ENCODE measurements at places on chromosomes 6 and 20.

DNA sequence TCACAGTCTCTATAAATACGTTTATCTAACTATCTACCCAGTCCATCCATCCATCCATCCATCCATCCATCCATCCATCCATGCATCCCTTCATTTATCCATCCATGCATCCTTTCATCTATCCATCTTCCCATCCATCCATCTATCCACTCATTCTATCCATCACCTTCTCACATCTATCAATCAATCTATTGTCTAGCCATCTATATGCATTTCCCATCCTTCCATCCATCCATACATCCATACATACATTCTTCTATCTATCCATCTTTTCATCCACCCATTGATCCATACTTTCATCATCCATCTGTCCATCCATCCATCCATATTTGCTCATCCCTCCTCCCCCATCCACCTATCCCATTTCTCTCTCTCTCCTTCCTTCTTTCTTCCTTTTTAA, 51.6 kb upstream of the CTNNBL1 start:
- DNase-seq: no peak

DNA sequence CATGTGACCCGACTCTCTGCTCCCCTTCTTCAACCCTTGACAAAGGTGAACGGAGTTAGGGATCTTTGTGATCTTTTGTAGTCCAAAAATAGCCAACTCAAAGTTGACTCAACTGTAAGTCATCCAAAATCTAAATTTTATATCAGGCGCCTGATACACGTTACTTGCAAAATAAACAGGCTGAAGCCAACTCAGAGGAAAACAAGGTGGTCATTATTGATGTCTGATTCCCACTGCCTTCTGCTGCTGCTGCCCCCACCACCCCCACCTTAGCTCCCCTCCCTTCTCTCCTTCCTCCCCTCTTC, 13.2 kb upstream of the RNF8 start:
- DNase-seq: no peak

DNA sequence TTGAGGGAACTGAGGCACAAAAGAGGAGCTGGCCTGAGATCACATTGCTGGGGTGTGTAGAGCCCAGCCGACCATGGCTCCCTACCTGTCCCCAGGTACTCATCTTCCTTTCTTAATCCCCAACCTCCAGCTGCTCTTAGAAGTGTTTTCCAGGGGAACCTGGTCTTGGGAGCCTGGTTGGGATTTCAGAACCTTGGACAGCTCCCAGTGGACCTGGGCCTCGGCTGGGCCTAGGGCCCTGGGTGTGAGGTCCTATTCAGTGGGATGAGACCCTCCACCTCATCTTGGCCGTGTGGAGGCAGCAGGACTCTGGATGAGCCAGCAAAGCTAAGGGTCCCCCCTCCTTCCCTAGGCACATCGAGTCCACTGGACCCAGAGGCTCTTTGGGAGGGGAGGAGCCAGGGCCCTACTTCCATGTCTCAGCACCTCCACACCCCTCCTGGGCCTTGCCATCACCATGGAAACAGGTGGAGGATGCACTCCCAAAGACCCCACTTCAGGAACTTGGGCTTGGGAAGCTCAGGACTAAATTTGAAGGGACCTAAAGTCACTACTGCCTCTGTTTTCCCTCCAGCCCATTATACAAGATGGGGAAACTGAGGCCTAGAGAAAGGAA, 38.5 kb downstream of the DLGAP4 start:
- DNase-seq: peak; percentile 49

DNA sequence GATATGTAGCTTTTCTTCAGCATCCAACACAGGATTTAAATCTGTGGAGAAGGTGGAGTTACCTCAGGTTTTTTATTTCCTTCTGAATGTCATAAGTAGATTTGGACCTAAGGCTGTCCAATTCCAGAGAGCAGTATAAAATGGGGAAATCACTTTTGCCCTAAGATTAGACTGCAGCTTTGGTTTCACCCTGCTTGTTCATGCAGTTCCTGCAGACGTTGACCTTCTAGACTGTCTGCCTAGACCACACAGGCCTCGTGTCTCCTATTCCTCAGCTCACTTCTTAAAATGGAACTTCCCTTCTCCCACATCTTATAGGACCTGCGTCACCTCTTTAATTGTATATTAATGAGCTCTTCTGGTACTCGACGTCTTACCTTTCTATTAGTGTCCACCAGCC, 26.0 kb upstream of the C6orf62 start:
- no peak for DNase-seq

GRCh38 chr6:163415620-163416556, 1.4 kb downstream of the QKI start:
- DNase-seq: peak; percentile 48

DNA sequence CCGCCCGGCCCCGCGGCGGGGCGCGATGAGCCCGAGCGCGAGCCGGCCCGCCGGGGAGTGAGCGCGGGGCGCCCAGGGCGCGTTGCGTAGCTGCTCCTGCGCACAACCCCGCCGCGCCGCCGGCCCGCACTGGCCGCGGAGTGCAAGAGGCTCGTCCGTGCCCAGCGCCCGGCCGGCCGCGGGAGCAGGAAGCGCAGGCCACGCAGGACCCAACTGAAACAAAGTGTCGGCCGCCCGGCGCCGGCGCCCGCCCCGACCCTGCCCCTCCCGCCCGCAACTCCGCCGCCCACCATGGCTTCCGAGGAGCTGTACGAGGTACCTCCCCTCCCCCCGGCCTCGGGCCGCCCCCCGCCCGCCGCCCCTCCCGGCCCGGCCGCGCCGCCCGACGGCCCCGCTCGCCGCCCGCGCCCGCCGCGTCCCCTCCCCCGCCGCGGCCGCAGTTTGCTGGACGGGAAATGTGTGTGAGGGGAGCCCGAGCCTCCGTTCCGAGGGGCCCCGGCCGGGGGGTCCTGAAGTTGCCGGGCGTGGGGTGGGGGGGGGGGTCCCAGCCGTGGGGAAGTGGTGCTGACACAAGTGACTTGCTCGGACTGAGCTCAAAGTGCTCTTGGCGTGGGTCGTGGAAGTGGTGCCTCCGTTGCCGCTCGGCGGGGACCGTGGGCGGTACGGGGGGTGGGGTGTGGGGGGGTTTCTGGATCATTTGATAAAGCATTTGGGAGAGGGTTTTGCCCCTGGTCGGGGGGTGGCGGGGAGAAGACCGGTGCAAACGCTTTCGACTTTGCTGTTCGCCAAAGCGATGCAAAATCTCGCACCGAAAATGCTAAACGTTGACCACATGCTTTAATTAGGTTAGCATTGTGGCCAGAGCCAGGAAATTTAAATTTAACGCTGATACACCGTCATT, 539 bp downstream of the CDYL start:
- DNase-seq: peak; percentile 43

- peak; percentile 40 for DNase-seq
These were observed 572 bp downstream of the SLC2A4RG start for GRCh38 chr20:63740070-63740626.

DNA sequence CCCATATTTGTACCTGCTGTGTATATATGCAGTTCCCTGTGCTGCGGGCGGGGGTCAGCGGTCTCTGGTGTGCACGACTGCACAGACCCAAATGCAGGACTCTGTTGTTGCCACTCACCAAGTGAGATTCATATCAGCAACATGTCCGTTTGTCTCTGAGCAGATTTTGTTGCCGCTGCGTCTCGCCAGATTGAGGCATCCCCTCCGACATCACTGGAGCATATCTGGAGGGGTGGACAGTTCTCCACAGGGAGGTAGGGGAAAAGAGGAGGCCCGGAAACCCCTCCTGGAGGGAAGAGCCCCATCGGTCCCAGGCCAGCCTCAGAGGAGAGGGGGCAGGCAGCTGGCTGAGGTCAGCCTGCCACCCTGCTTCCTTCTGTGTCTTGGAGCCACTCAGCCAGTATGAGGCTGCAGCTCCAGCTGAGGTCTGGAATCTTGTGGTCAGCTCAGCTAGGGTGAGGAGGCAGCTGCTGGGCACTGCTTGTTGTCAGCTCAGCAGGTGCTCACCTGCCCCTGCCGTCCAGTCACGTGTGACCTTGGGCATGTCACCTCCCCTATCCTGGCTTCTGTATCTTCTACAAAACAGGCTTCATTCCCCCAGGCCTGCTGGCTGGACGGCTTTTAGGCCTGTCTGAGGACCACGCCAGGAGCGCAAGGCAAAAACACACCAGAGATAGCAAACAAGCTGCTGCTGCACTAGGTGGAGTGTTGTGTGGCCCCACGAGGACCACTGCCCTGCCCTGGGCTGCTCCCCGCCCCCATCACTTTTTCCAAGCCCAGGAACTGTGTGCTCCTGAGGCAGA, 47.1 kb downstream of the HNF4A start:
- no peak for DNase-seq

DNA sequence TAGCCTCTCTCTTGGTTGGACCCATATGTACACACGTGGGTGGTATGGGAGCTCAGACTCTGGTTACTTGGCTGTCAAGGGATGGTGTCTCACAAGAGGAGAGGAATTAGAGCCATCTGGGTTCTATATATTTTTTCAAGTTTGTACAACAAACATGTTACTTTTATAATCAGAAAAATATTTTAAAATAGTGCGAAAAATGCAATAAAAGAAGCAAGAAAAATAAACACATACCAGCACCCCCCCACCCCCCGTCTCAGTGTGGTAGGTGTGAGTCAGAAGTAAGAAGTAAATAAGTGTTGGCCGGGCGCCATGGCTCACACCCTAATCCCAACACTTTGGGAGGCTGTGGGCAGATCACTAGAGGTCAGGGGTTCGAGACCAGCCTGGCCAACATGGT, 2.1 kb upstream of the TIAM2 start:
- DNase-seq: no peak

DNA sequence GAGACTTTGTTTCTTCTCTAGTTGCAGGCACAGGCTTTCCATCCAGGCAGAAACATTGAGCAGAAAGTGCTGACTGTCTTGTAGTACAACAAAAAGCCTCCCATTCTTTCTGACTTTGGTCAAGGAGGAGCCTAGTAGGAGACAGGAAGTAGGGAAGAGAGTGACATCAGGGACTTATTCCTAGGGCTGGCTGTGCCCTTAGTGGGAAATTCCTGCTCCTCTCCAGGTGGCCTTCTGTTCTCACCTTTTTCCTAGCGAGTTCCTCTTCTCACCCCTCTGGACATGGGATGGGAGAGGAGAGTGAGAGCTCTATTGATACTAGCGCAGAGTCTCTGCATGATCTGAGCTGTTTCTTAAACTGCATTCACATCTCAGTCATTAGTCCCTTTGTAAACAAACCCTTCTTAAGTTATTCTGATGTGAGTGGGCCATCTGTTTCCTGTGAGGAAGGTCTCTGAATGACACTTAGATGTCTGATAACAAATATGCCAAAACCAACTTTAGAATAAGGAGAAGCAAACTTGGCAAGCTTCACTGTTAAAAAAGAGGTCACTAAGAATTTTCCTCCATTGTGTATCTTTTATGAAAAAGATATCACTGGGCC, 455.0 kb downstream of the GJA1 start:
- DNase-seq: no peak

- DNase-seq: no peak
These were observed 113.3 kb upstream of the ASF1A start for GRCh38 chr6:118780668-118781067.

DNA sequence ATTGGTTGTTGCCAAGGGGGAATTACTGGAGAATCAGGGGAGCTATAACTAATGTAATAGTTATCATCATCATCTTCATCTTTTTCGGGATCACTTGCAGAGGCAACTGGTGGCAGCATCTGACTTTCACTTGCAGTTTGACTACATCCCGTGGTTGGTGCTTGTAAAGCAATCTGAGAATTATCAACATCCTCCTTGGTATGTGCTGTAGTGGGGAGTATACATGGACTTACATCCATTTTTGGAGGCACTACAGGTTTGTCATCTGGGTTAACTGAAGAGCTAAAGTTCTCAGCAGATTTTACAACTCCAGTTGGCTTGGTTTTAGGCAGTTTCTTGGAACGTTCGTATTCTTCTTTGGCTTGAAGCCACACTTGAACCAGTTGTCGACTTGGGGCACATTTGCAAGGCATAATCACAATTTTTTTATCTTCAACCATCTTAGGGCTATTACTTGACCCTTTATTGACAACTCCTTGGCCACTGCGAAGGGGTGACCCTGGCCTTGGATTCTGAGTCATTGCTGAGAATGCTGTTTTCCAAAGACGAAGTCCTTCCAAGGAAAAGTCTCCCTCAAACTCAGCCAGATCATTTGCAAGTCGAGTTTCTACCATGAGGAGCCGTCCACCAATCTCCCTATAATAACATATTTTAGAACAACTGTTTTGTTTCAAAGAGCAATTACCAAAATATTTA, 115.5 kb downstream of the REV3L start:
- DNase-seq: peak; percentile 32

GRCh38 chr20:16411361-16411760, 161.9 kb downstream of the KIF16B start:
- DNase-seq: no peak

GRCh38 chr6:36700071-36700812, 2.6 kb downstream of the RAB44 start:
- no peak for DNase-seq

DNA sequence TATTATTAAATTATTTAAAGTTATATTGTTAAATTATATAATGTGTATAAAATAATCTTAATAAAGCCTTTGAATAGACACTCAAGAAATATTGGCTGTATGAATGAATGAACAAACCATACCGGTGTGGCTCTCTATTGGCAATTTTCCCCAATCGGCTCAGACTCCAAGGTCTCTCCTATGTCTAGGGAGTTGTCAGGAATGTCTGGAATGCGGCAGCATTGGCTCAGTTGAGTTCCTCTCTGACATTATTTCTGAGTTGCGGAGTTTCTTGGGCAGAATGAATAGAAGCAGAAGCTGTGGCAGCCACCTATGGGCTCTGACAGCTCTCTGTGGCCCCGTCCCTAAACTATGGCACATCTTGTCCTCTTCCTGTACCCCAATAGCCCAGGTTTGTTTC, 111.0 kb downstream of the SOBP start:
- DNase-seq: no peak

- DNase-seq: no peak
These were observed 62.2 kb downstream of the ARFGEF2 start for GRCh38 chr20:48983423-48984400.

- DNase-seq: no peak
These were observed 8.7 kb downstream of the PLAGL1 start for GRCh38 chr6:143999406-143999805.

GRCh38 chr6:169799474-169799926, 48.1 kb downstream of the ERMARD start:
- no peak for DNase-seq

DNA sequence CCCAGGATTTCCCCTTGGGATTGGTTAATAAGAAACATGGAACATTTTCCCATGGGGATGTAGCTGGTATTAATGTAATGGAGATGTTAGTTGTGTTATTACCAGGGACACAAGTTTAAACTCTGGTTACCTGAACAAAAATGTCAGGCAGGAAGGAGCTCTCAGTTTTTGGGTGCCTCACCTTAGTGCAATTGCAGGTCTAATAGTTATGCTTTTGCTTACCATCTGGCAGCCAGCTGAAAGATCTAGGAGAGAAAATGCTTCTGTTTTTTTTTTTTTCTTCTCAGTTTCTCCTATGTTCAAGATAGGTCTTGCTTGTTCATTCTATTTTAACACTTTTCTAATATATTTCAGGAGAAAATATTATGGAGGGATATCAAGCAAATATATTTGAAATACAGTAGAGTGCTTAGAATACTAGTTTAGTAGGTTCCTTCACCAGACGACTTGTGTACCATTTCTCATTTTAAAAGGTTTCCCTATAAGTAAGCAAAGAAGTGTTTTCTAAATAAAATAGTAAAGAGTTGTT, 4.2 kb upstream of the UBE2J1 start:
- DNase-seq: no peak

GRCh38 chr6:72941751-72942150, 283.5 kb downstream of the KHDC1L start:
- DNase-seq: no peak

- DNase-seq: no peak
These were observed 11.9 kb upstream of the TMEM170B start for GRCh38 chr6:11525468-11526155.

Measured in activated naive CD4-positive, alpha-beta T cell treated with anti-CD3 and anti-CD28 coated beads for 36 hours (primary cell).